ENCODE measurements at places on chromosomes 16 and 17.

- no peak for DNase-seq
Measured at GRCh38 chr17:67476787-67477335, 99.8 kb downstream of the PITPNC1 start.

GRCh38 chr17:72123530-72124437 is 3.0 kb downstream of the SOX9 start:
- no peak for DNase-seq

- DNase-seq = no peak
Measured at GRCh38 chr17:40295488-40296436, 8.1 kb downstream of the CDC6 start.

- DNase-seq = no peak
Measured at GRCh38 chr17:47990962-47991731, 20.2 kb downstream of the CDK5RAP3 start.

- DNase-seq = no peak
Measured at GRCh38 chr16:63744077-63744874, 1377.6 kb downstream of the CDH11 start.

- DNase-seq = no peak
Measured at GRCh38 chr17:51745993-51746392, 412.5 kb downstream of the CA10 start.

DNA sequence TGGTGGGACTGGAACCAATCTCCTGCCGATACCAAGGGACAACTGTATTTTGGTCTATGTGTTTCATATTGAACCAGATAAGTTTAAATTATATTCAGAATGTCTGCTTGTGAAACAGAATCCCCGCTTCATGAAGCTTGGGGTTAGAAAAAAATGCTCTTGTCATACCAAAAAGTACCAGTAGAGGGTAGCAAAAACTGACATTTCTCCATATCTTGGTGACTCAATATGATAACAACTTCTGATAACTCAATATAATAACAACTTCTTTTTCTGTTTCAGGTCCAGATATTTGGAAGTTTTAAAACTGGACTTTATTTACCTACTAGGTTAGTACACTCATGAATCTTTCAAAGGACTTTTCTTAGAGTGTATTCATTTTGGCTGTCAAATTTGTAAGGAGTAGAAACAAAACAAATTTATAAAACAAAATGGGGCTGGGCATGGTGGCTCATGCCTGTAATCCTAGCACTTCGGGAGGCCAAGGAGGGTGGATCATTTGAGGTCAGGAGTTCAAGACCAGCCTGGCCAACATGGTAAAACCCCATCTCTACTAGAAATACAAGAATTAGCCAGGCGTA is 52.3 kb upstream of the ADCY7 start:
- no peak for DNase-seq

DNA sequence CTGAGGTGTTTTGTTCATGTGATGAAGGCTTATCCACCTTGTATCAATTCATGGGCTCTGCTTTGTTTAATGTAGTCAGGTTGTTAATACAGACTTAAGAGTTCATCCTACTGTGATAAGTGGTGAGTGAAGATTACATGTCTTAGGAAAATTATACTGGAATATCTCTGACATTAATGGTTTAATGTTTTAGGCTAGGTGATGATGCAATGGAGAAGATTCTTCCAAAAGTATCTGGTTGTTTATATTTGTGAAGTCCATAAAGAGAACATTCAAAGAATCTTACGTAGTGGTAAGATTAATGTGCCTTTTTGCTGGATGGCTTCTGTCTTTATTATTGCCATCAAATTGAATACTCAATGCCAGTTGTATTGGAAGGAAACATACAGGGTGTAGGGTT is 236.4 kb downstream of the BCAS3 start:
- DNase-seq = no peak

DNA sequence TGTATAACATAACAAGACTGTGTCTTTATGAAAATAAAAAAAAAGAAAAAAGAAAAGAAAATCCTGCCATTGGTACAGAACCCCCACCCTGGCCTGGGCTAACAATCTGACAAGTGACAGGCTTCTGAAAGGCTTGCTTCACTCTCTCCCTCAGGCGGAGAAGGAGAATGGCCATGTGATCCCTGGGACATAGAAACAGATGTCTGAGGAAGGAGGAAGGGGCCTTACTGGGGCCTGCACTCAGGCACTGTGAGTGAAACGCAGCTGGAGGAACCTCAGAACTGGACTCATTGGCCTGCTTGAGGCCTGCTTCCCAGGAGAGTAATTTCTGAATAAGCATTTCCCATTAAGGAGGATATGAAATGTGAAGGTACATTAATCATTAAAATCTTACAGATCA is 17.5 kb downstream of the MAP3K14 start:
- no peak for DNase-seq

DNA sequence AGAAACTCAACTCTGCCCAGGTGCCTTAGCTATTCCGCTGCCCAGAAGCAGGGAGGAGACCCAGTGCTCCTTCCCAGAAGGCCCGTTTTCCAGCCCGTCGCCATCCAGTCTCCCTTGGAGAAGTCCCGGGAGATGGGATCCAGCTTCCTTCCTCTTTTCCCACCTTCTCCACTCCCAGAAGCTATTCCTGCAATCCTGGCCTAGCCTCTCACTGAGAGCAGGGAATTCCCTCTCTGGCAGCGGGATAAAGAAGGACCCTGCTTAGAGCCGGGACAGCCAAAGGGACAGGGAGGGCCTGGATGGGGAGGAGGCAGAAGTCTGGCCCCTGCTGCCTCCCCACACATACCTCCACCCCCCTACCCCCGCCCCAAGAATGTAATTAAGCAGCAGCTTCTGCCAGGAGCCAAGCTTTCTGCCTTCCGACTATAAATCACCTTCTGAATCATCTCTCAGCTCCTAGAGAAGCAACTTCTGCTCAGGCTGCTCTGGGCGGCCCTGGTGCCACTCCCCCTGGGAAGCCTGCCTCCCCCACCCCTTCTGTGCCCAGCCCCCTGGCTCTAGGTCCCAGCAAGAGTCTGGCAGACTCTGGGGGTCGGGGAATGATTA is 6.4 kb downstream of the WNT3 start:
- DNase-seq = no peak

DNA sequence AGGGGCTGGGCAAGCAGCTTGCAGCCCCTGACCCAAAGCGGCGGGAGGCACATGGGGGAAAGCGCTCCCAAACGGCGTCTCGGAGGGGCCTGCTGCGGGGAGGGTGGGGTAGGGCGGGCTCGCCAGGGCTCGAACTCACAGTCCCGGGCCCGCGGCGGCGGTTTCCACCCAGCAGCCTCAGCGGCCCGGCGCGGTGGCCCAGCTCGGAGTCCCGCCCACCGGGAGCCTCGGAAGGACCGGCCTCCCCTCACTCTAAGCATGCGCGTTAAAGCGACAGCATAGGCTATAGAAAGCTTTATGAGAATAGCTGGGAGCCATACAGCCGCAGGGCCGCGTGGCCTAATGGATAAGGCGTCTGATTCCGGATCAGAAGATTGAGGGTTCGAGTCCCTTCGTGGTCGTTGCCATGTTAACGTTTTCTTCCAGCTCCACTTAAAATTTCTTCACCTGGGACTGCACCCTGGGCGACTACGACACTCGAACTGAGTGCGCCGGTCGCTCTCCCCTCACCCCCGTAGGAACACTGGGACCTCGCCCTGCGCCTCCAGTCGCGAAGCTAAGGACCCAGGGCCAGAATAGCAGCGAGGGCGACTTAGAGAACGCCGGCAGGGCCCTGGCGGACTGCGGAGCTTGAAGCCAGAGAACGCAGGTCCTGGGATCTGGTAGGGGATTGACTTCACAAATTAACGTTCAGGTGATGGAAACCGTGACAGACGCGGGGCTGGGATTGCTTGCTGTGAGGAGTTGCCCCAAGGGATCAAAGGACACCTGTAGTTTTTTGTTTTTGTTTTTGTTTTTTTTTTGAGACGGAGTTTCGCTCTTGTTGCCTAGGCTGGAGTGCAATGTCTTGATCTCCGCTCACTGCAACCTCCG is 15.8 kb downstream of the ZNF213 start:
- peak; percentile 95 for DNase-seq

- no peak for DNase-seq
Measured at GRCh38 chr17:58312021-58312630, 16.5 kb downstream of the TSPOAP1 start.

DNA sequence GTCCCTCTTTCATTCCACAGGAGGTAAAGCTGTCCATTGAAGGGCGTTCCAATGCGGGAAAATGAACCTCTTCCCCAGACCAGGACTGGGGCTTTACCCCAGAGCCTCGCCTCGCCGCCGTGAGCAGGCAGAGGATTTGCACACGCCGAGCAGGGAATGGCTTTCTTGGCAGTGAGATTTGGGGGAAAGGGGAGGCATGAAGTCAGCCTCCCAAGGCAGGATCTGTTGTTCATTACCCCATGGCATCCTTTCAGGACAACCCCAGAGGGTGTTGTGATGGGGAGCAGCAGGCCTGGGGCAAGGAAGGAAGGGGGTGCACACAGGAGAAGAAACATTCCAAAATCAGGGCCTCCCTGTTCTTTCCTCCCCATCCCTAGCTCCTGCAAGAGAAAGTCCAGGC is 6.0 kb downstream of the ATXN1L start:
- no peak for DNase-seq
